ENCODE measurements at places on chromosomes 12 and 14.

GRCh38 chr12:69065775-69066174, 132.8 kb upstream of the CPM start:
- no peak for DNase-seq

DNA sequence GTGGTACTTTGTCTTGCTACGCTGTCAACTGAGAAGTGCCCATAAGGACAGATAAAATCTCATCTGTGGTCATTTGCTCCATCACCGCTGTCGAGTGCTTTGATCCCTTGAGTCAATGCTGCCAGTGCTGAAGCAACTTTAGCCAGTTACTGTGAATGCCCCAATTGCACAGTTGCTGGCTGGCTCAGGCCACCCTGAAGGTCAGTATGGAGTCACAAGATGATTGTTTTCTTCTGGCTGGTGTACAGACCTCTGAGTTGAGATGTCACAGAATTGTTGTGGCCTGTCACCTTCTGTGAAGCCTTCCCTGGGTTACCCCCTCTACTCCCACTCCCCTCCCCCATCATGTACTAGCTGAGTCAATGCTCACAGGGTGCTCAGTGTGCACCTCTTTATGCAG, 92.9 kb downstream of the PELI2 start:
- DNase-seq = no peak

- no peak for DNase-seq
Measured at GRCh38 chr12:20513189-20513588, 144.9 kb downstream of the PDE3A start.

GRCh38 chr14:41663473-41663850, 56.8 kb downstream of the LRFN5 start:
- no peak for DNase-seq

DNA sequence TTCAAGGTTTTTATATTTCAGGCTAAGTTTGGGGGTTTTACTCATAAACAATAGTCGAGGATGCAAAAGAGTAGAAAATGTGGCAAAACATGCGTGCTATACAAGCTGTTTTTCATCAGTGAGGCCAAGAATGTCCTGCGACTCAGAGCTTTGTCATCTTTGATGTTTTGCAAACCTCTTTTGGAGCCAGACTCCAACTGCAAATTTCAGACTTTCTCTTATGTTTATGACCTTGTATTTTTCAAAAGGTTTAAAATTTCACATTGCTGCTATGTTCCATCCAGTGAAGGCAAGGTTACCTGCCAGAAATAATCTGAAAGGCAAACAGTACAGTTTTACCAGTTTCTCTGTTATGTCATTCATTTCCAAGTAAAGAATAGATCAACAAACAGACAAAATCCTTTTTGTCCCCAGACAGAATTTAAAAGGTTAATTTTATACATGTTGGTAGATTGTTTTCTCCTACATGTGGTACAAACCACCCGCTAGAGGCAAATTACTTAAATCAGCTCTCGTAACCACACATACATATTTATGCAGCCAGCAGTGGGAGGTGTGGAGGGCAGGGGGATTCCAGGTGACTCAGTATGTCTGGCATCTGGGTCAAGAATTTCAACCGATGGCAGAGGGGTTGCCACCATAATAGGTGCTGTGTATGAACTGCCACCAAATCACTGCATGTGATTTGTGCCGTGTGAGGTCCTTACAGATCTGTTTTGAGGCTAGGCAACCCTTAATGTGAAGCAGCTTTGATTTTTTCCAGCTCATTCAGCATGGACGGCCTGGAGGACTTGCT, 119.8 kb upstream of the CPM start:
- no peak for DNase-seq

DNA sequence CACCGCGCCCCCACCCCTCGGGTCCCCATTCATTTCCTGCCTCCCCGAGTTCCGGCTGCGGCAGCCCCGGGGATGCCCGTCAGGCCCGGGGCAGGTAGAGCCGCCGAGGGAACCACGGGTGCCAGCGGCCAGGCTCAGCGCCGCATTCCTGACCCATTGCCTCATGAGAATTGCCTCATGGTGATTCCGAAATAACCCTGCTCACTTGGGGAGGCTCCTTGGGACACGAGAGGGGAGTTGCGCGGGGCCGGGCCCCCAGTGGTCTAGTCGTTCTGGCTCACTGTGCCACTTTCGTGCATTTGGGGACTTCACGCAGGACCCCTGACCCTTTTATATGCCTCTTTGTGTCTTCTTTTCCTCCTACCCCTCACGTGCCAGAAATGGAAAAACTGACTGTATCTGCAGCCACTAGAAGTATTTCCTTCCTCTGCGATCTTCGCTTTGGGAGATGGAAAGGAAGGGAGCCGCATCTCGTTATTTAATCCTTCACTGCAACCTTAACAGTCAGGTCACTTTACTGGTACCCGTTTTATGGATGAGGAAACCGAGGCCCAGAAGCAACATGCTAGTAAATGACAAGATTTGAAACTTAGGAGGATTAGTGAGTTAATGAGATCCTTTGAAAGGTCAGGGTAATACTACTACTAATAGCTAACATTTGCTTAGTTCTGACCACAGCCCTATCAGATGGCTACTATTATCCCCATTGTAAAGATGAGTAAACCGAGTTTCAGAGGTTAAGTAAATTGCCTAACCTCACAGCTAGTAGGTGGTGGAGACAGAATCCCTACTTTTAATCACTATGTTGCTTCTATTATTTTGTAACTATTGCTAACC, 768 bp downstream of the PTPN11 start:
- DNase-seq = no peak

DNA sequence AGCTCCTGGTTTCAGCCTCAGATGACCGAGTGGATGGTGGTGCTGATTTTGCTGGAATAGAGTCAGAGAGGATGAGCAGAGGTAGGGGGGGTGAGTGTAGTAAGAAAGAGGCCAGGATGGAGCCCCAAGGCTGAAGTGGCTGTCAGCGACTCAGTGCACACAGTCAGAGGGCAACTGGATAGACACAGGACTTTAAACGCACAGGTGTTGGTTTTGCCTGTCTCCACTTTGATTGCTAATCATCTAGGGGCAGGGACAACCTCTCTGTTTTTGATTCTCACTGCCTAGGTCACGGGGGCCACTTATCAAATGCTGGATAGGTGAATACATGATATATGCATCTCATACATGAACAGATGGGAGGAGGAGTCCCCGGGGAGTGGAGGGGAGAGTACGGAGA, 99.5 kb downstream of the EGLN3 start:
- DNase-seq = no peak

DNA sequence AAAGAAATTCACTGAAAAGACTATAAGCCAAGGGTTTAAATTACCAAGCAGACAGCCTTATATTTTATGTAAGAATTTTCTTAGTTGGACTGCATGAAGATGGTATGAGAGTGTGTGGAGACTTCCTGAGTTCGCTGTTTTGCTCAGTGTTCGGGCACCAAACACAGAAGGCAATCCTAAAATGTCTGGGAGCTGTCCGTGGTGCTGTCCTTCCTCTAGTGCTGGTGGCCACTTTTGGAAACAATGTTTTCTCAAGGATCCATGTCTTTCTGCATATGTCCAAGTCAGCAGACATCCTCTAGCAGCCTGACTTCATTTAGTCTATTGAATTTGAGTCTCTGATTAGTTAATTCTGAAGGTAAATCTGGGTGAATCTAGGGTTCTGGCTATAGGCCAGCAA, 135.8 kb downstream of the SLC8A3 start:
- DNase-seq = no peak

GRCh38 chr14:79201564-79202207, 1009.6 kb downstream of the DIO2 start:
- DNase-seq = no peak

DNA sequence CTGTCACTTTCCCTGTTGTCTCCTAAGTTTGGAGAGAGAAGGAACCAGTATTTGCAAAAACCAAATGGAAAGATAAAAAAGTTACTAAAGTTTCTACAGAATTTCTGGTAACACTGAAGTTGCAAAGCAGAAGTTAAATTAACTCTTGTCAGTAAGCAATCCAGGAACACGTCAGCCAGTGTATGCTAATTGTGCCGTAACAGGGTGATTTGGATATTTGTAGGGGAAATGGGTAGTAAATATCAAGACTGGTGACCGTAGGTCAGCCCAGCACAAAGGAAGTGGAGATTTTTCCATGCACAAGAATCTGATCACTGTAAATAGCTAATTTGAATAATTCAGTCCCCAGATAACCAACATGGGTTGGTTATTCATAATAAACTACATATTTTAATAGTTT, 2.3 kb downstream of the CDKN1B start:
- DNase-seq = no peak

- DNase-seq = no peak
Measured at GRCh38 chr12:68792952-68793351, 15.0 kb upstream of the MDM2 start.

DNA sequence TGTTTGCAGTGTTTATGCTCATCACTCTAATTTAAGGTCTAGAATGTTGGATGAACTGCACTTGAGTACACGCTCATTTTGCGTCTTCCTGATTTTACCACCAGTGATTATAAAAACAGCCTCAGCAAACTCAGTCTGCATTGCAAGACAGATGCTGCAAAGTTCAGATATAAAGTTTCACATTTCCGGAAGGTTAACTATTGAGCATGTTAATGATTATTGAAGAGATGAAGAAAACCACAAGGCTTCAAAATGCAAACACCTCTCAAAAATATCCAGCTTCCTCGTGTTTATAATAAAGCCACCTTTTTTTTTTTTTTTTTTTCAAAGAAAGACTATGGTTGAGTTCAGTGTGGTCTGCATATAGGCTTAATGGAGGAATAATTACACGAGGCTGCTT, 92.1 kb upstream of the BMP4 start:
- no peak for DNase-seq

- no peak for DNase-seq
Measured at GRCh38 chr12:107486140-107486892, 199.3 kb upstream of the PWP1 start.

DNA sequence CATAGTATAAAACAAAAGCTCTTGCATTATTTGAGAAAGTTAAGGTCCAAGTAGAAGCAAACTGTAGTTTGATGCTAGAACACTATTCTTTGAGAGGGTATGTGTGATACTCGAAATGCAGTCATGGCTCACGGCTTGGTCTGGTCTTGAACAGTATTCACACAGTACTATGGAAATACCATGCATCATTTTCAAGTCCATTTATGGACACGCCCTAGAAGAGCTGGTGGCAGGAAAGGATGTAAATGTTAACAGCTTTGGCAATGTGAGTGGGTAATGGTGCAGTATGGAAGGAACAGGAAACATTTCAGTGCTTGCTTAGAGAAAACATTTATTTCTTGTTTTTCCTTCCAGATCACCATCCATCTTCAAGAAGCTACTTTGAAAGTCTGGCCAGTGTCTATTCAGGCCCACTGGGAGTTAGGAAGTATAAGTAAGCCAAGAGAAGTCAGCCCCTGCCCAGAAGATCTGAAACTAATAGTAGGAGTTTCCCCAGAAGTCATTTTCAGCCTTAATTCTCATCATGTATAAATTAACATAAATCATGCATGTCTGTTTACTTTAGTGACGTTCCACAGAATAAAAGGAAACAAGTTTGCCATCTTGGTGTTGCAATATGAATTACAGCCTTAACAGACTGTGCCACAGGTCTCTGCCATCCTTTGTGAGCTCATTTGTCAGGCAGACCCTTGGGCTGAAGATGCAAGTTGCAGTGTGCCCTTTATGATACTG, 5.7 kb upstream of the AKAP5 start:
- DNase-seq = no peak

DNA sequence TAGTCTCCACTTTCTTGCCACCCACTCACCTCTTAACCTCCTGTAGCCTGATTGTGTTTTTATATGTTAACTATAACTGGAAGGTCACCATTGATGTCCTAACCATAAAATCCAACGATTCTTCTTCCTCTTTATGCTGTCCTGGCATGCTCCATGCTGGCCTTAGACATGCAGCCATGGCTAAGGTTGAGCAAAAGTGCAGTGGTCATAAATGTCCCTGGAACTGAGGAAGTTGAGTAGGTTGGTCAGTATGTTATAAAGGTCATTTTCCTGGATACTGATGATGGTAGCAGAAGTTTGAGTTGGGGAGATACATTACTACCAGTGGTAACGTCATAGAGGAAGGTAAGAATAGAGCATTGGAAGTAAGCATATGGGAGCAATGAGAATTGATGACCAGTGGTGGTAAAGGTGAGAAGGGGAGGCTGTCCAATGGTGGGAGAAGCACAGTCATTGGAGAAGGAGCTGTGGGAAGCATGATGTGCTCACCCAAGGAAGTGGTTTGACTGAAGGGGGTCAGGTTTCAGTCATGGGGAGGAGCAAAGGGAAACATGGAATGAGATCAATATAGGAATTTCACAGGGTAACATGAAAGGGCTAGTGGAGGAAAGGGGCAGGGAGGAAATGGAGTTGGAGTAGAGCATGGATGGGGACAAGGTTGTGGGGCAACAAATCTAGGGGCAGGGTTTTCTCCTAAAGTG, 240.8 kb downstream of the DACT1 start:
- no peak for DNase-seq

DNA sequence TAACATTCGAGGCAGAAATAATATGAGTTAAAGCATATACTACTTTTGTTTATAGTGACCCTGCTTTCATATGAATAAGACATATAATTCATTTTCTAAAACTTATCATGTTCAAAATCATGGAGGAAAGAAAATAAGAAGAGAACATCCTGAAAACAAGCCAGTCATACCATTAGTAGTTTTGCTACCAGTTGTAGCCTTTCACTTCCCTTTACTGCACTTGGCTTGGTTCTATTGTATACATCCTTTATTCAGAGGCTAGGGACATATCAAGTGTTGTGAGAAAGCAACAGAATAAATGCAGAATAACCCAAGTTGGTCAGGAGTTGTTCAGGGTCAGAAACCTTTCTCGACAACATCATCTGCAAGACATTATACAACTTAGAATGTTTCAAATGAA, 598.7 kb downstream of the SOX5 start:
- DNase-seq = no peak

DNA sequence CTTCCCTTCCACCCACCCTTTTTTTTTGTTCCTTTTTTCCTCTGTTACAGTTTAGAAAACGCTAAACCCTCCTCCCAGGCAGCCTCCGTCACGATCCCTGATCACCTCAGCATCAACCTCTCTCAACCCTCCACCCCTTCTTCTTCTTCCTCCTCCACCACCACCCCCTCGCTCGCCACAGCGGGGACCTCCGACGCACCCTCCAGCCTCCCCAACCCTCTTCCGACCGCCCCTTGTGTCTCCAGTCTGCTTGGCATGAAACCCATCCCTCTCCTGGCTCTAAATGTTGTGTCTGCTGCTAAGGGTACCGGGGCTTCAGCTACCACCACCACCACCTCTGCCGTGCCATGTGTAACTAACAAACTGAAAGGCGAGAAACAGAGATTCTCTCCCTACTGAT, 22.9 kb downstream of the PCBP2 start:
- DNase-seq = no peak

GRCh38 chr12:108633081-108633533, 587 bp downstream of the SELPLG start:
- DNase-seq = no peak

DNA sequence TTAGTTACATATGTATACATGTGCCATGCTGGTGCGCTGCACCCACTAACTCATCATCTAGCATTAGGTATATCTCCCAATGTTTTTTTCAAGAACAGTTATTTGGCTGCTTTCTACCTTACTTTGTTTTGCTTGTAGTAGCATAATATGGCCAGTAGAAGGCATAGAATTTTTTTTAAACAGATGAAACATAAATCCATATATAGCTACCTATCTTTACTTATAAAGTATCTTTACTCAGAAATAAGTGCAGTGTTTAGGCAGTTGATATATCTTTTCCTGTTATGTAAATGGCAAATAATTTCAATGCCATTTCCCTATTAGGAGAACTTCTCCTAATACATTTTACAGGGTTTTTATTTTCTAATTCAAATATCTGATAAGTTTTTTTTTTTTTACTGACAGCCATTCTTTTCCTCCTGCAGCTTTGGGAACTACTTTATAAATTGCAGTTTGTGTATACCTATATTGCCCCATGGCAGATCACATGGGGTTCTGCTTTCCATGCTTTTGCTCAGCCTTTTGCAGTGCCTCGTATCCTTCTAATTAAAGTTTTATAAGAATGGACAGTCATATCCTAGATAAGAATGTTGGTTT, 143.1 kb downstream of the PCNX1 start:
- no peak for DNase-seq
